ENCODE measurements at places on chromosomes 5 and 9.
A peak's percentile ranks its signal among the peaks of the same experiment; 100 is the strongest.

- DNase-seq: peak; percentile 27
Observed at GRCh38 chr5:173281910-173282309, 46.3 kb downstream of the STC2 start.

GRCh38 chr5:159552751-159553150 is 222.5 kb upstream of the IL12B start:
- DNase-seq: peak; percentile 61

DNA sequence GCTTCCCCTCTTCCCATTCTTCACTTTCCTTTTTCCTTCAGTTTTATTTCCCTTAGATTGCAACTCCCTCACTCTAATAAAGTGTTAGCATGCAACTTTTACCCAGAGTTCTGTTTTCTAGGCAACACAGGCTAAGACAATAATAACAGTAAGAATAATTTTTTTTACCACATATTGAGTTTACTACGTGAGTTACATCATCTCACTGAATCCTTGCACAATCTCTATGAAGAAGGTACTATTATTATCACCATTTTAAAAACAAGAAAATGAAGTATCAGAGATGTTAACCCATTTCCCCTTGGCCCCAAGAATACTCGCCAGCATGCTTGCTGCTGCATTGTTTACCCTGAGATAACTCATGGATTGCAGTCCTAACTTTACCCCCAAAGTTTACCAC is 53.7 kb upstream of the SMIM32 start:
- no peak for DNase-seq

DNA sequence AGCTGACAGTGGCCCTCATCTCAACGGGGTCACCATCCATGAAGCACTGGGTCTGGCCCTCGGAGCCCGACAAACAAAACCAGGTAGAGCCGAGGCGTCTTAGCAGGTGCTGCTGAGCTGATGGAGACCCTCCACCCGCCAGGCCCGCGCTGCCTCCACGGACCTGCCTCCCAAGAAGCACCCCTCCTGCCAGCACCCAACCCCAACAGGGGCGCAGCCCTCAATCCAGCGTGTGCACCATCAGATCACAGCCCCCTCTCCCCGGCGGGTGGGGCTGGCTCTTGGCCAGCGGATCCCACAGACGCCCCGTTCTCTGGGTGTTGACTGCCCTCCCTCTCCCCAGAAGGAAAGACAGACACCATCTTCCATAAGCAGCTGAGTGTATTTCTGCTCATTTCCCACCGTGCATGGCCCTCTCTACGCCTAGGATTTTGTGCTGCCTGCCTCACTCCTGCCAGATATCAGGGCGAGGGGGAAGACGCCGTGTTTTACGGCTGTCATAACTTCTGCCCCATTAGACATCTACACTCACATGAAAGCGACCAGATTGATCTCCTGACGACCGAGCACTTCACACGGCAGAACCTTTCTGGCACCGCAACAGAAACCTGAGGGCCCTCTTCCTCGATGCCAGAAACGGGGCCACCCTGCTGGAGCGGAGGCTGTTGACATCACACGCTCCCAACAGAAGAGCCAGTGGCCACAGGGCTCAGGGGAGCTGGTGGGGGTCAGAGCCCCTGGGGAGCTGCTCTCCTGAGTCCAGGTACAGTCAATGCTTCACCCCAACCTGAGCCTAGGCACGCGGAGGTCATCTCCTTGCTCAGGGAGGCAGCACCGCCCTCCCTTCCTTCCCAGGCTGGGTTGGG is 12.4 kb downstream of the NACC2 start:
- no peak for DNase-seq

DNA sequence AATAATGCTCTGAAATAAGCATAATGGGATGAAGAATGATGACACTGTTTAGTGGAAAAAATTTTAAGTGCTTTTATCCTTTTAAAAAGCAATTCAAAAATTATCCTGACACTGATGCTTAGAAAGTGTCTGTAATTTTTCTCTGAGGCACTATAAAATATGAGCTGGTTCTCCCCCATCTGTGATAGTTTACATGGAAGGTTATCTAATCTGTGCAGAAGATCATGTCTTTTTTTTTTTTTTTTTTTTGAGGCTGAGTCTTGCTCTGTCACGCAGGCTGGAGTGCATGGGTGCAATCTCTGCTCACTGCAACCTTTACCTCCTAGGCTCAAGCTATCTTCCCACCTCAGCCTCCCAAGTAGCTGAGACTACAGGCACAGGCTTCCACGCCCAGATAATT is 15.2 kb upstream of the TAF11L2 start:
- no peak for DNase-seq
